ENCODE measurements at places on chromosomes 16 and 17.
A peak's percentile ranks its signal among the peaks of the same experiment; 100 is the strongest.

- DNase-seq = no peak
These were observed 129.9 kb downstream of the SNX11 start for GRCh38 chr17:48237456-48237855.

DNA sequence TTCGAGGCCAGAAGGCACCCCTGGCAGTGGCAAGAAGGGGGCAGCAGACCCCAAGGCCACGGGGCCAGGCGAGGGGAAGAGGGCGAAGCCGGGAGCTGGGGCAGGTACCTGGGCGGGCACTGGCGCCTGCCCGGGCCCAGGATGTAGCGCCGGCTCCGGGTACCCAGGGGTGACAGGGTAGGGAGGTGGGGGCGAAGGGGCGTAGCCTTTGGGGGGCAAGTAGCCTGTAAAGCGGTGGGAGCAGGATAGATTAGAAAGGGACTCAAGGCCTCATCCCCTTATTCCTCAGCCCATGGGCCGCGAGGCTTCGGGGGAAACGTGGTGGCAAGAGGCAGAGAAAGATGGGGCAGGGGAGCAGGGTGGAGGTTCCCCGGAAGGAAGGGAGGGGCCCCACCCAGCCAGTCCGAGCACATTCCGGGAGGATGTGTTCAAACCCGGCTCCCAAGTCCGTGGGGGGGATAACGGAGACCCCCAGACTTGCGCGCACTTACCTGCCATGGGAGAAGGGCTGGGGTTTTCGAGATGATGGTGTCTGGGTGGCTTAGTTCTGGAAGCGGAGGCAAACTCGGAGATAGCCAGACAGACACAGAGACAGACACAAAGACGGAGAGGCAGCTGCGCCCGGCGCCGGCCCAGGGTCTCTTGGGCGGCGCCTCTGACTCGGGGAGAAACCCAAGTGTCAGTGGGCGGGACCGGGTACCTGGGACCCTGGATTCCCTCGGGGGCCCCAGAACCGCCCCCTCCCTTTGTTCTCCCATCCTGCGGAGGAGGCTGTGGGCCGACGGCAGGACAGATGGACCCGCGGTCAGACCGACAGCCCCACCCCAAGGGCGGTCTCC lies 493 bp downstream of the PLSCR3 start:
- peak; percentile 23 for DNase-seq

DNA sequence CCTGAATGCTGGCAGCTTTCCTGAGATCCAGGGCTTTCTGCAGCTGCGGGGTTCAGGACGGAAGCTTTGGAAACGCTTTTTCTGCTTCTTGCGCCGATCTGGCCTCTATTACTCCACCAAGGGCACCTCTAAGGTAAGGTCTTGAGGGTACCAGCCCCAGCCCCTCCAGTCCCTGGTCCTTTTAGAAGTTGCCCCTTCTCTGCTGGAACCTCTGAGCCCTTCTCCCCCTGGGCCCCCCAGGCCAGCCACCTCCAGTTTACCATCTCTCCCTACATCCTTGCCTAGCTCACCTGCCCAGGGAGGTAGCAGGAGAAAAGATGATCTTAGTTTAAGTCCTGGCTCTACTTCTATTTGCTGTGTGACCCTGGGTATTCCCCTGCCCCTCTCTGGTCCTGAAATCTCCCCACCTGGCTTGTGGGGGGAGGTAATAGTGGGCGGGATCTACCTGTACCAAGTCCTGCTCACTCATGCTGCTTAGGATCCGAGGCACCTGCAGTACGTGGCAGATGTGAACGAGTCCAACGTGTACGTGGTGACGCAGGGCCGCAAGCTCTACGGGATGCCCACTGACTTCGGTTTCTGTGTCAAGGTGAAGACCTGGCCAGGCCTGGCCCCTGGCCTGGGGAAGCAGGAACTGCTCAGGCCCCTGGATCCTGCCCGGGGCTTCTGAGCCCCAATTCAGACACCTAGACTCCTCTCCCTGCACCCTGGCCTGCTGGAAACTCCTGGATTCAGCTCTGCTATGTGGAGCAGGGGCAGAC lies 6.5 kb downstream of the GRB7 start:
- DNase-seq = no peak

GRCh38 chr16:85611444-85612190 lies 1.5 kb upstream of the GSE1 start:
- DNase-seq = no peak

GRCh38 chr16:71590584-71590983 lies 13.7 kb upstream of the TAT start:
- DNase-seq = no peak

- no peak for DNase-seq
These were observed 2.6 kb downstream of the PER1 start for GRCh38 chr17:8149419-8150193.

GRCh38 chr17:41966463-41967140 lies at the start of gene CNP:
Gene CNP, plus strand, starts transcription at chr17:41966795. Its CDS starts 90 bp downstream, at chr17:41966885.
- DNase-seq = peak; percentile 87

DNA sequence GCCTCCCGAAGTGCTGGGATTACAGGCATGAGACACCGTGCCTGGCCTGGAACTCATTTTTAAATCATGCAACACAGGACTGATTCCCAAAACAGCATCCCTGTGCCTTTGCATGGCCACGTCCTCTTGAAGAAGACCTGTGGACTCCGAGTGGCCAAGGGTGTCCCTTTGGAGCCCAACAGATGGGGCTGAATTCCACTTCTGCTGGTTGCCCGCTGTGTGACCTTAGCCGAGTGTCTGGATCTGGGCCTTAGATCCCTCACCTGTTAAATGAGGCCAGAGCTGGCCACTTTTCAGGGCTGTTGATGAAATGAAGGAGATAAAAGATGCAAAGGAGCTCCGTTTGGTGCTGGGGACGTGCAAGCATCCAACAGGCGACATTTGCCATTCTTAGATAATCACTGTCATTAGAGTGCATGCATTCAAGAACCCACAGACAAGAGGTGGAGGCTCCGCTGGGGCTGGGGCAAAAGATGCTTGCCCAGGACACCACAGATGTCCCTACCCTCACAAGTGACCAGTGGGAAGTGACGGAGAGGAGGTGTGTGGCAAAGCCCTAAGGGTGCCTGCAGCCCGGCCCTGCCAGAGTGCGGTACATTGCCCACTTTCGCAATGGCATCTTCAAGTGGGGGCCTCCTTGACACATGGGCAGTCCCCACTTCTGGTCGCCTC lies 354.1 kb upstream of the TNRC6C start:
- no peak for DNase-seq

DNA sequence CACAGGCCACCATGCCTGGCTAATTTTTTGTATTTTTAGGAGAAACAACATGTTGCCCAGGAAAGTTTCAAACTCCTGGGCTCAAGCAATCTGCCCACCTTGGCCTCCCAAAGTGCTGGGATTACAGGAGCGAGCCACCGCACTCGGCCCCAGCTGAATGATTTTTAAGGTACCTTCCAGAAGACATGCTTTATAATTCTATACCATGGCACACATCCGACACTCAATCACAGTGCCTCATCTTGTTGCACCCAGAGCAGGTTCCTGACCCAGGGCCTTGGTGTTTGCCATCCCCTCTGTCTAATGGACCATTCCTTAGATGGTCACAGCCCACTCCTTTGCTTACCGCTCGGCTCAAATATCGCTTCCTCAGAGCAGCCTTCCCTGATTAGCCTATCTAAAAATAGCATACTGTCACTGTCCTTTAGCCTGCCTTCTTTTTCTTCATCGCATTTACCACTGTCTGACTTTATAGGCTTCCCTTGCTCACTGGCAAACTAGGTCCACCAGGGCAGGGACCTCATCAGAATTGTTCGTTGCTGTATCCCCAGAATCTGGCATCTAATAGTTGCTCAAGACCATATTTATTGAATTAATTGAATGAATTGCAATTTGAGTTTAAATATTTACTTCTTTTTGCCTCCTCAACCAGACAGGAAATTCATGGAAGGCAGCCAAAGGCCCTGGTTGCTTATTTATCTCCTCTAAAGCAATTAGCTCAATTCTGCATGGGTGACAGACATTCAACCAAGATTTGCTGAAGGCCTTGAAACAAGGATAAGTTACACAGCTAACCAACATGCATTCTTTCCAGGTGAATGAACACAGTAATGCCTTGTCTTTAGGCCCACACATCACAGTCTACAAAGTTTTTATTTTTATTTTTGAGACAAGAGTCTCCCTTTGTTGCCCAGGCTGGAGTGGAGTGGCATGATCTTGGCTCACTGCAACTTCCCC lies 6.3 kb upstream of the TENT4B start:
- DNase-seq = no peak
